HFF-Myc (cell line): ENCODE measurements at places on chromosomes 7 and 10.

GRCh38 chr7:10034843-10035556, 938.7 kb upstream of the PHF14 start:
- no peak for DNase-seq

GRCh38 chr10:45071043-45071813, 70.5 kb downstream of the ZNF22 start:
- DNase-seq, result no peak

DNA sequence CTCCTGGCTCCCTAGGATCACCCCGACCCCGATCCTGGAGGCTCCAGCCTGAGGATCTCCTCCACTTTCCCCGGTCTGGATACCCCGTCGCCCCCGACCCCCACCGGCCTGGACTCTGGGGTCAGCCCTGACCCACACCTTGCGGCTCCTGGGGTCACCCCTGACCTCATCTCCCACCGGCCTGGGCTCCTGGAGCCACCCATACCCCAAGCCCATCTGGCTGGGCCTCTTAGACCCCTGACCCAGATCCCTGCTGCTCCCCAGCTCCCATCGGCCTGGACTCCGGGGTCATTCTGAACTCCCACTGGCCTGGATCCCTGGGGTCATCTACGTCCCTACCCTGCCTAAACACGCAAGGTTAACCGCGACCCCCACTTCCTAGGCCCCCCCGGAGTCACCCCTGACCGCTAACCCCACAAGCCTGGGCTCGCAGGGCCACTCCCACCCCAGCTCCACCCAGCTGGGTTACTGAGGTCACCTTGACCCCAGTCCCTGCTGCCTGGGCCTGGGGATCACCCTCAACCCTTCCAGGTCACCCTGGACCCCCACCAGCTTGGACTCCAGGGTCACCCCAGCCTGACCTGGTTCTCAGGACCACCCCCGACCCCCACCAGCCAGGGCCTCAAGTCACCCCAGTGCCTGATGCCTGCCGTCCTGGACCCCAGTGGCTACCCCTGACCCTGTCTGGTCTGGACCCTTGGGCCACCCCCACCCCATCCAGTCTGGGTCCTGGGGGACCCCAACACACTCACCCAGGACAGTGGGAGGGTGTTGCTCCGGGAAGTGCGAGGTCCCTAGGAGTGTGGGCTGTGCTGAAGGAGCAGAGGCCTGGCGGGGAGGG, 1.2 kb downstream of the FOXK1 start:
- DNase-seq, result no peak

GRCh38 chr10:23391821-23392220, 47.1 kb upstream of the OTUD1 start:
- no peak for DNase-seq

DNA sequence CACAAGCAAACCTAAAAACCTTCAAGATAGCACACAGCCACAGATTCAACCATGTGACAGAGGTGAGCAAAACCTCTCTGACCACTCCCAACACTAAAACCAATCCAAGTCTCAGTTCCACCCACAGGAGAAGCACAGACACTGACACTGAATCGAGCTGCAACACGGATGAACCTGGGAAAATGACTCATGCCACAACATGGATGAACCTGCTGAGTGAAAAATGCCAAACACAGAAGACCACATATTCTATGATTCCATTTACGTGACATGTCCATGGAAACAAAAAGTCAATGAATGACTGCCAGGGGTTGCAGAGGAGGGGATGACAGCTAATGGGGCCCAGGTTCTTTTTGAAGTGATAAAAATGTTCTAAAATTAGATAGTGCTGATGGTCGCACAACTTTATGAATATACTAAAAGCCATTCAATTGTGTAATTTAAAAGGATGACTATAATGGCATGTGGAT, 22.0 kb downstream of the CYTH3 start:
- DNase-seq, result no peak

DNA sequence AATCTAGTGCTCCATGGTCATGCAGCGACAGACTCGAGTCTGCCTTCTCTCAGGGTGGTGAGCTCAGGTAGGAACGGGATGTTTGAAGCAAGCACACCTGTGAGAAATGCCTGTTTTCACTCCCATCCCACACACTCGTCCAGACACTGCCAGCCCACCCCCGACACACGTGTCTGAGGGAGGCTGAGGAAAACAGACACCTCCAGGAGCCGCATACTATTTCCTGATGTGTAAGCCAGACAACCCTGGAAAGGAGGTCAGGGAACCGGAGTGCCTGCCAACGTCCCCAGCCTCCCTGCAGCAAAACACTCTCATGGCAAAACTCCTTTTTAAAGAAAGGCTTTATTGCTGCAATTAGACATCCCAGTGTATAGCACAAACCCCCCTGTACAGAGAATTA, 80.2 kb downstream of the ALOX5 start:
- DNase-seq, result no peak
